Activated T-helper 2 cell treated with anti-CD3 and anti-CD28 coated beads, Interferon-gamma antibody, Interleukin-2, Interleukin-4, amounts not matched to agents 10 μg/mL and 5 μg/mL and 100 μg/mL, durations not matched to agents 14 hours and 24 hours and 36 hours (primary cell): ENCODE measurements at places on chromosomes 4 and X. TPM values are rescaled to one million over a fixed set of nuclear protein-coding genes. Genes with fewer than 3 reads are reported as not detected.

Gene PCDH19
- total RNA-seq: not detected in 2 replicates

Gene RCHY1
- total RNA-seq: 22.9 and 25.4 TPM in 2 replicates

Gene GLRB
- total RNA-seq: not detected in 2 replicates

DNA sequence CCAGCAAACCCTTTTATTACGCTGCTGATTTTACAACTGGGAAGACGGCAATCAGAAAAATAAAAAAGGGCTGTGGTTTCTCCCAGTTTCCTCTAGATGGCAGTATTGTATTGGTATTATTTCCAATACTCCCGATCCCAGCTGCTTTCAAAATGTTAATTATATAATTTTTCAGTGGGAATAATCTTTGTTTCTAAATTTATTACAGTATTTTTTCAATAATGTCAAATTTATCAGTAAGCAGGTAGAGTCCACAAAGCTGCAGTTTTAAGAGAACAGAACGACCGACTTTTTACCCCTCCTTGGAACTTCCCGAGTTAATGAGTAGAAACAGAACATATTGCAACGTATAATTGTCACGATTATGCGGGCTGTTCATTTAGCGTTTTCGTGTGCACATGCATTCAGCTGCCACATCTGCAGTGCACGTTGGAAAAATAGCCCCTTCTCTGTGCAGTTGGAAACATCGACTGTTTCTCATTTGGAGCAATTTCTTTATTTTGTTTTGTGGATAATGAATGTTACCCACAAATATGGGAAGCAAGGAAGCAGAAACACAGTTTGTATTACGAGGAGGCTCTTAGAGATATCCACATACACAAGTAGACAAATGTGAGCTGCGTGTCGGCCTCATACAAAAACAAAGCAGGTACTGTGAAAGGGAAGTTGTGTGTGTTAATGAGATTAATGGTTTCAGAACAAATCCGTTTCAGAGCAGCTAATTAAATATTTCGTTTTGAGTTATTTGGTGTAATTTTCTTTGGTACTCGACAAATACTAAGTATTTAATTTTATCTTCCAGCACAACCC, 188.0 kb downstream of the STIM2 start:
- no peak for DNase-seq

- DNase-seq: no peak
Measured at GRCh38 chr4:140300271-140300970, 73.0 kb upstream of the SCOC start.

DNA sequence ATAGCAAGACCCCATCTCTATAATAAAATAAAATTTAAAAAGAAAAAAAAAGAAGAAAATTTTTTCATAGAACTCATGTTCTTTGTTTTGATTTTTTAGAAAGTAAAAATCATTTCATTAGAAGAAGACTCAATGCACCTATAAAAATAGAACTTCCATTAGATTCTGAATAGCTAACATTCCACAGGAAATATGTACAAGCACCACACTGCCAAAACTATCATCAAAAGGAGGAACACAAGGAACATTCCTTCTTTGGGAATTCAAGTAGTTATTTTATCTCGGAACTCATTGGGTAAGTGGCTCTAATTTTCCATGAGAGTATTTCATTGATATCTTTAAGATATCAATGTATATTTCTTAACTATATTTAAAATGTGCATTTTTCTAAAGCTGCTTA, 157.6 kb downstream of the CAMK2D start:
- DNase-seq: no peak

DNA sequence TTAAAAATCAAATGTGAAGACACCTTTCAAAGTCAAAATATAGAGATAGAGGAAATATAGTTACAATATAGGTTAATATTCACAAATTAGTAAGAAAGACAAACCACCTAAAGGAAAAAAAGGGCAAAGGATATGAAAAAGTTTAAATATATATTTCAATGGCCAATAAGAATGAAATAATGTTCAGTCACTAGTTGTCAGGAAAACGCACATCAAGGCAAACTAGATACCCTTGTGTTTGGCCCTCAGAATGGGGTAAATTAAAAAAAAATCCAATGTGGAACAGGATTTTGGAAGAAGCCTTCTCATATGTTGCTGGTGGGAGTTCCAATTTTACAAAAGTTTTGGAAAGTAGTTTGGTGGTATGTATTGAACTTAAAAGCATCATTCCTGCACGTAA, 2.4 kb downstream of the ZNF41 start:
- DNase-seq: no peak

- DNase-seq: no peak
Measured at GRCh38 chrX:154751669-154752271, 893 bp upstream of the GAB3 start.
